Mesothelial cell of epicardium (in vitro differentiated cells): ENCODE measurements at places on chromosomes 5 and 9. TPM values are rescaled to one million over a fixed set of nuclear protein-coding genes. Genes with fewer than 3 reads are reported as not detected.

PRLR gene
- total RNA-seq: 1.2 to 2.1 TPM (median 1.7 TPM) in 3 replicates

FCN2 gene
- total RNA-seq: not detected in 3 replicates

GMCL2 gene
- total RNA-seq: not detected in 3 replicates

PCDHB7 gene
- 1.4 to 1.8 TPM (median 1.6 TPM) in 3 replicates for total RNA-seq

IFNA13 gene
- total RNA-seq: 0.60 to 1.0 TPM (median 0.66 TPM) in 3 replicates

ASTN2 gene
- 10.8 to 12.2 TPM (median 10.8 TPM) in 3 replicates for total RNA-seq

- peaks cover 18% of the 10 kb centered on the region for H3K36me3 ChIP-seq
- peaks cover 13% of the 10 kb centered on the region for H3K4me1 ChIP-seq
- H3K27me3 ChIP-seq: no peaks in the 10 kb centered on the region
- DNase-seq: no peak
- H3K4me3 ChIP-seq: no peak overlapping the region
These were observed 66.6 kb downstream of the LPAR1 start for GRCh38 chr9:110971705-110972104.

GRCh38 chr5:55492449-55492848, 42.3 kb downstream of the PLPP1 start:
- H3K27ac ChIP-seq: no peak overlapping the region
- DNase-seq: no peak
- H3K4me1 ChIP-seq: peaks cover 5% of the 10 kb centered on the region
- H3K4me3 ChIP-seq: no peak overlapping the region
- peaks cover 4% of the 10 kb centered on the region for H3K36me3 ChIP-seq
- H3K27me3 ChIP-seq: no peaks in the 10 kb centered on the region

GRCh38 chr9:96436456-96437126, 13.4 kb upstream of the HABP4 start:
- no peaks in the 10 kb centered on the region for H3K4me1 ChIP-seq
- DNase-seq: no peak
- no peak overlapping the region for H3K27ac ChIP-seq
- H3K36me3 ChIP-seq: no peaks in the 10 kb centered on the region

GRCh38 chr5:39826051-39826450, 401.3 kb upstream of the DAB2 start:
- H3K4me3 ChIP-seq: no peak overlapping the region
- H3K27ac ChIP-seq: no peak overlapping the region
- H3K27me3 ChIP-seq: no peaks in the 10 kb centered on the region
- H3K4me1 ChIP-seq: peaks cover 16% of the 10 kb centered on the region
- no peak for DNase-seq

DNA sequence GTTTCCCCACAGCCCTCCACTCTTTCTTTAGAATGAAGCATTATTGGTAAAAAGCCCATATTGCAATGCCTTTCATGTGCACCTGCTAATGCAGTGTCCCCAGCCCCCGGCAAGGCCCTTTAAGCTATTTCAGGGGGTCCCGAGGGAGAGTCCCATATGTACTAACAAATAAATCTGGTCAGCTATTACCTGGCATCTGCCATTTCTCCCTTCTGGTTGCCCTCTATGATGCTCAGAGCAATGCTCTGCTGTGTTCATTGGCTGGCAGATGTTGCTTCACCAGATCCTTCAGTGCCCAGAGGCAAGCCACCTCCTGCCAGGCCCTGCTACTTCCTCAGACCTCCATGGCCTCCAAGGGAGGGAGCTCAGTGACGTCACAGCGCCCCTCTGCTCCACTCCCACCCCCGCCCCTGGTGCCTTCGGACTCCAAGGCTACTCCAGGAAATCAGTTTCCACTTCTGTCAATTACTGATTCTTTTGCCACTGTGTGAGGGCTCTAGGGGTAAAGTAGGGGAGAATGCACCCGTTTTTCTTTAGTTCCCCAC, 201.1 kb upstream of the GLRA1 start:
- H3K27me3 ChIP-seq: no peaks in the 10 kb centered on the region
- no peak overlapping the region for H3K27ac ChIP-seq
- DNase-seq: no peak
- H3K4me3 ChIP-seq: no peak overlapping the region

GRCh38 chr5:179533907-179534306, 16.4 kb upstream of the RUFY1 start:
- DNase-seq: no peak
- H3K4me1 ChIP-seq: peaks cover 10% of the 10 kb centered on the region
- H3K36me3 ChIP-seq: no peaks in the 10 kb centered on the region
- H3K27ac ChIP-seq: no peak overlapping the region

GRCh38 chr5:175516933-175517823, 38.8 kb downstream of the SFXN1 start:
- H3K27me3 ChIP-seq: no peaks in the 10 kb centered on the region
- no peak overlapping the region for H3K4me3 ChIP-seq
- H3K36me3 ChIP-seq: peaks cover 56% of the 10 kb centered on the region
- H3K4me1 ChIP-seq: no peaks in the 10 kb centered on the region

DNA sequence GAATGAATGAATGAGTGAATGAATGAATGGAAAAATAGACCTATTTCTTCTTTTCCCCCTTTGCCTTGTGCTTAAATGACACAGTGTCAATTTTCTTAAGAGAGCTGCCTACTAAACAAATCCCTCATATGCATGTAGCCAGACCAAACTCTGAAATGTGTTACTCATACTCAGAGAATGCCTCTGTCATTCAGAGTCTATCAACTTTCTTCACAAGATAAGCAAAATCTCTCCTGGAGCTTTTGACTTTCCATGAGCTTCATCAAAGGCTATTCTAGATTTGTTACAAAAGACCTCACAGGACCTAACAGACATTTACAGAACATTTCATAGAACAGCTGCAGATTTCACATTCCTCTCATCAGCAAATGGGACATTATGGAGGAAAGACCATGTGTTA, 275.7 kb upstream of the MSX2 start:
- no peak for DNase-seq
- peaks cover 17% of the 10 kb centered on the region for H3K4me1 ChIP-seq
- H3K27me3 ChIP-seq: no peaks in the 10 kb centered on the region
- no peak overlapping the region for H3K27ac ChIP-seq

- H3K36me3 ChIP-seq: no peaks in the 10 kb centered on the region
- no peak overlapping the region for H3K27ac ChIP-seq
- H3K27me3 ChIP-seq: peaks cover 42% of the 10 kb centered on the region
These were observed 4.6 kb upstream of the RGMB start for GRCh38 chr5:98768960-98769209.

GRCh38 chr5:137309290-137309689, 189.8 kb downstream of the SPOCK1 start:
- no peaks in the 10 kb centered on the region for H3K36me3 ChIP-seq
- H3K4me1 ChIP-seq: no peaks in the 10 kb centered on the region
- no peak overlapping the region for H3K4me3 ChIP-seq
- no peak overlapping the region for H3K27ac ChIP-seq
- H3K27me3 ChIP-seq: peaks cover 34% of the 10 kb centered on the region

DNA sequence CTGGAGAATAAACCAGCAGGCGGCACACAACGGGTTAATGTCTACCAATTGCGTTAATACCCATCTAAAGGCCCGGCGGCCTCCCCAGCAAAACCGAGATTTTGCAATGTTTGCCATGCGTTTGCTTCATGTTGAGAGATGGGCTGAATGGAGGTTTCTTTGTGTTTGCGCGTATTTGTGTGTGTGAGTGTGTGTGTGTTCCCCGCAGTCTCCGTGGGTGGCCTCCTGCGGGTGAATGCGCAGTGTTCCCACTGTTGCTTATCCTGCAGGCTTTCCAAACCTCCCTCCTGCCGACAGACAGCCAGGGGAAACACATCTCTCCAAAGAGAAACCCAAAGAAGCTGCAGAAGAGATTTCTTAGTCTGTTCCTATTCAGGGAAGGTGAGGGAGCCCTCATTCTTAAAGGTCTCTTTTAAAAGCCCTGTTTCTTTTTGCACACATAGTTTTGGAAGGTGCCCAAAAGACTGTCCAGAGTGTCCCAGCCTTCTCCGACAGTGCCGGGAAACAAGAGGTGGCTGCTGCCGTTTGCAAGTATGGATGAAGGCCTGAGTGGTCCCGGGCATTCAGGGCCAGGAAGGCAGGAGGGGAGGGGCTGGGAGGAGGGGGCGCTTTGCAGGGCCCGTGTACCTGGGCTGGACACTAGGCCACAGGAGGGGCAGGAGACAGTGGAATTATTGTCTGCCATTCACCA, 103.8 kb upstream of the ERCC6L2 start:
- no peak for DNase-seq
- peak overlapping the region; percentile 14 for H3K27ac ChIP-seq
- peaks cover 19% of the 10 kb centered on the region for H3K27me3 ChIP-seq
- peak overlapping the region; percentile 22 for H3K4me3 ChIP-seq

DNA sequence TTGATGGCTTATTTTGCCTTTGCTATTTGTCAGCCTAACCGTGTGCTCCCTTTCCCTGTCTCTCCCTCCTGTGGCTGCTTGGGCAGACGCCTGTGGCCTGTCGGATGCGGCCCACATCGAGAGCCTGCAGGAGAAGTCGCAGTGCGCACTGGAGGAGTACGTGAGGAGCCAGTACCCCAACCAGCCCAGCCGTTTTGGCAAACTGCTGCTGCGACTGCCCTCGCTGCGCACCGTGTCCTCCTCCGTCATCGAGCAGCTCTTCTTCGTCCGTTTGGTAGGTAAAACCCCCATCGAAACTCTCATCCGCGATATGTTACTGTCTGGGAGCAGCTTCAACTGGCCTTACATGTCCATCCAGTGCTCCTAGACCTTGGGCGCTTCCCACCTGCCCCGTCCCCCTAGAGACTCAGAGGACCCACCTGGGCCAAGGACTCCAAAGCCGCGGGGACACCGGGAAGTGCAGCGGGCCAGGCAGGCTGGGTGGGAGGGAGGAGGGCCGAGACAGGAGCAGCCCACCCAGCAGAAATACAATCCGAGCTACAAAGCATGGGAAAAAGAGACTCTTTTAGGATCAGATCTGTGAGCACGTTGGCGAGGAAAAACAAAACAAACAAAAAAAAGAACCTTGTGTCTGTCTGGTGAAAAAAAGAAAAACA, 10.6 kb downstream of the NR2F1 start:
- no peak overlapping the region for H3K27ac ChIP-seq
- H3K4me1 ChIP-seq: peaks cover 30% of the 10 kb centered on the region
- H3K27me3 ChIP-seq: peaks cover 30% of the 10 kb centered on the region

GRCh38 chr5:15566306-15566705, 66.3 kb downstream of the FBXL7 start:
- peaks cover 2% of the 10 kb centered on the region for H3K4me1 ChIP-seq
- DNase-seq: no peak
- no peak overlapping the region for H3K4me3 ChIP-seq
- no peaks in the 10 kb centered on the region for H3K27me3 ChIP-seq

DNA sequence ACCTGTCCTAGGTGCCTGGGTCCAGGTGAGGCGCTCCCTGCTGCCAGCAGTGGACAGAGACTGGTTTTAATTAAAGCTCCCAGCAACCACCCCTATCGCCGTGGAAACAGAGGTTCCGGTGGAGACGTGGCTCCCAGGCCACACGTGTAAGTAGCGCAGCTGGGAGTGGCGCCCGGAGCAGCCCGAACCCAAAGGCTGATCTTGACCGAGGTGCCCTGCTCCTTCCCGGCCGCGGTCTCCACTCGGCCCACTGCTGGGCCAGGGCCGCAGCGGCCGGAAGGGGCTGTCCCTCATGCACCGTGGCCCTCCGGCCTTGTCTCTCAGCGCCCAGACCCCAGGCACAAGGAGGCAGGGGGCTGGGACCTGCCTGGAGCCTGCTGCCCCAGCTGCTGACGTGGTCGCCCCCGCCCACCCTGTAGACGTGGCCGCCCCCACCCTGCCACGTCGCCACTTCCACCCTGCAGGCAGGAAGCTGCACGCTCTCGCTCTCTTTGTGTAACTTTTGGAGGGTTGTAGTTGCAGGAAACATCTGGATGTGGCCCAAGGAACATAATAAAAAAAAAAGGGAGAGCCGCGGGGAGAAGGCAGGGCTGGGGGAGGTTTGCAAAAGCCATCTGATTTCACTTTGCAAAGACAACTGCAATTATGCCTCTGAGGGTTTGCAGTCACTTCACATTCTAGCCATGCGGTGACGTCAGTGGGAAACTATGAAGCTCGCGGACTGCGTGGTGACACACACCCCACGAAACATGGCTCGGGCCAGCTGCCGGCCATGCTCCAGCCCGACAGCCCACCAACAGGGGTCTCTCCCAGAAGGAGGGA, 129.9 kb downstream of the RXRA start:
- DNase-seq: peak; percentile 84
- peak overlapping the region; percentile 88 for H3K27ac ChIP-seq
- peak overlapping the region; percentile 5 for H3K4me3 ChIP-seq
